CD4-positive, alpha-beta T cell treated with Interferon alpha-2 for 1 hour (primary cell): ENCODE measurements at places on chromosomes 6 and 20.

- DNase-seq, result no peak
Observed at GRCh38 chr20:54172532-54172855, 1.3 kb downstream of the CYP24A1 start.

DNA sequence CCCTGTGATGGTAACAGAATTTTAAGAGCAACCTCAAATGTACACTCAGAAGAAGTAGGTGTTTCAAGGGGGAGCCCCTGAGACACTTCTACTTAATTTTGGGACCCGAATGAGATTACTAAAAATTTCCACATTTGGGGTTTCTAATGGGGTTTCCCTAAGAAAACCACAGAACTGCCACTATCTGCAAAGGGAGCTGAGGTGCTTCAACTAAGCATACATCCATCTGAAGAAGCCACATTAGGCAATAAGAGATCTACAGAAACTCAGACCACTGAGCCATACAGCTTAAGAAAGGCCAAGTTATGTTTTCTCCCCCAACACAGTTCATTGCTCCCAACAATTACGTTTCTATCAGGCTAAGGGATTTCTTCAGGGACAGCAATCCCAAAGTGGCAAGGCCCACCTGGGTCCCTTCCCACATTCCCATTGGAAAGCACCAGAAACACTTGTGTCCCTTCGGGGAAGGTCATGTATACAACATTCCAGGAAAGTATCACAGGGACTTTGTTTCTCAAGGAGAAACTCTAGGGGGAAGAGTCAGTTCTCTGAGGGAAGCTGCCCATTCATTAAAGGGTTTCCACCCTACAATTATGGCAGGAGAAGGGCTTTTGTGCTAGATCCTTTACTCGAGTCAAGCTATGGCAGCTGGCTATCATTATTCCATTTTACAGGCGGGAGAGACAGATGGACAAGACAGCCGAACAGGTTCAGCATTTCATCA, 5.0 kb downstream of the BCL2L1 start:
- DNase-seq, result no peak

GRCh38 chr6:2231438-2231837, 14.0 kb downstream of the GMDS start:
- no peak for DNase-seq

GRCh38 chr6:38861926-38862401, 146.9 kb downstream of the DNAH8 start:
- DNase-seq, result no peak

- no peak for DNase-seq
Observed at GRCh38 chr6:129605967-129606366, 104.0 kb downstream of the ARHGAP18 start.

DNA sequence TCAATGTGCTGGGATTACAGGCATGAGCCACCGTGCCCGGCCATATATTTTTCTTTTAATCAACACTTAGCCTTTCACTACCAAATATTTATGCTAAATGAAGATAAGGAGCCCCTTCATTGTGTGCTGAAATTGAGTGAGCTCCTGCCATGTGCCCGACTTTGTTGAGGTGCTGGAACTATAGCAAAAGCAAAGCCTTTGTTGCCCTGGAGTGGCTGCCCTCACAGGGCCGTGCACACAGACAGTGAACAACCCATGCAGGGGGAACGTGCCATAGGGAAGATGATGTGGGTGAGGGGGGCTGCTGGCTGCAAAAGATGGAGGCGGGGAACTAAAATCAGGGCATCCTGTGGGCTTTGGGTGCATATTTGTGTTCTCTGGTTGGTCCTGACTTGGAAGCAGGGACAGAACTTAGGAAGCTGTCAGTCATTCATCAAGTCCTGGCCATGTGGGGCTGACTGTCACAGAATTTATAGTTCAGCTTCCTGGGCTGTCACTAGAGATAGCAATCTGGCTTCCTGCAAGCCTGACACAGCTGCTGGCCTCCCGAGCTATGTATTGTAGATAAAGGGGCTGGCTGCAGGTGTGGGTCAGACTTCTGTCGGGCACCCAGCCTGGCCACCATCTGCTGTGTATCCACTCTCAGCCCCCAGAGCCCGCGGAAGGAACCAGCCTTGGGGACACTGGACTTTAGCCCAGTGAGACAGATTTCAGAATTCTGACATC, 56.8 kb upstream of the MPC1 start:
- no peak for DNase-seq

DNA sequence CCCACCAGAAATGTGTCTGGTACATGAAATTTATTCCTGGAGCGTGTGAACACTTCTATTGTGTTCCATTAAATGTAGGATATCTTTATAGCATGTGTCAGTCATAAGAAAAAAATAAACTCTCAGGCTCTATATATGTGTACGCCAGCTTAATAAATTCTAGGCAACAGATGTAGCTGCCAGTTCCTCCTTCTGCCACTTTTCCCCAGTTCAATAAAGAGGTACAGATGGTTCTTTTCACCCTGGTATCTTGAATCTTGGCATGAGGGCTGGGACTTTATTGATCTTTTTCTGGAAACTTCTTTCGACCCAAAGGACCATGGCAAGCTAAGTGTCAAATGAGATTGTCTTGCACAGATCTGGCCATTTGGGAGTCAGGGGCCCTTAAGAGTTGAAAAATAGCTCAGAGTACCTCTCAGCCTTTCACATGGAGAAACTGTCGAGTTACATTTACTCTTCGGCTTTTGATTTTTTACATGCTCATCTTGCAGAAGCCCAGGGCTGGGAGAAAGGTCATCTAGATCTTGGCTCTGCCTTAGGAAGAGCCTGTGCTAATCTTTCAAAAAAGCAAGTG, 240.9 kb downstream of the DOK5 start:
- DNase-seq, result no peak

GRCh38 chr6:52102405-52102804, 15.0 kb upstream of the PKHD1 start:
- no peak for DNase-seq

GRCh38 chr6:82251942-82252341, 4.4 kb upstream of the IBTK start:
- DNase-seq, result peak; percentile 50

DNA sequence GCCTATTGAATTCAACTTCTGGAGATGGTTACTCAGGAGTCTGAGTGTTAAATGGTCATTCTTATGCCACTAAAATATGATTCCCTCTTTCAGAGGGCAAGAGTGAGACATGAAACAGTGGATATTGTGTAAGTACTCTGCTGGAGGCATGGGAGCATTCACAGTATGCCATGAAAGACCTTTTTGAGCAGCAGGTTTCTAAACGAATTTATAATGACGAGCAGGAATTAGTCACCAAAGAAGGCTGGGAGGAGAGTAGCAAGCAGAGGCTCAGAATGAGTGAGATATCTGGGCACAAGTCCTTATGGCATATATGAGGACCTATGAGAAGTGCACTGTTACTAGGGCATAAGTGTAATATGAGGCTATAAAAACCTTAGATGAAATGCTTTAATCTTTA, 10.9 kb upstream of the MYB start:
- no peak for DNase-seq

DNA sequence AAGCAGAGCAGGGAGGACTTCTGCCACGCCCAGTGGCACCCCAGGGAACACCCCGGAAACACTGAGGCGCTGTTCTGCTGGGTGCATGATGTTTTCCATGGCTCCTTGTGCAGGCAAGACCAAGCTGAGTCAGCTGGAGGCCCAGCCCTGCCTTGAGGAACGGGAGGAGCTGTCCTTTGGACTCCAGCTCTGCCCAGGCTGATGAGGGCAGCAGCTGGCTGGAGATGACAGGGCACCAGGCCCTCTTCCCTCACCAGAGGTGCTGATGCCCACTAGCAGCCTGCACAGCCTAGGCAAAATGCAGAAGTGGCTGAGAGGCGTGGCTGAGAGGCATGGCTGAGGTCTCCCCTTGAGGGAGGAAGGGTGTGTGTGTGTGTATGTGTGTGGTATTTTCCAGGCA, 2.4 kb downstream of the C6orf132 start:
- no peak for DNase-seq

GRCh38 chr6:156021746-156022396, 566.2 kb upstream of the NOX3 start:
- DNase-seq, result no peak

GRCh38 chr6:144304223-144304848, 19.2 kb downstream of the UTRN start:
- DNase-seq, result no peak

DNA sequence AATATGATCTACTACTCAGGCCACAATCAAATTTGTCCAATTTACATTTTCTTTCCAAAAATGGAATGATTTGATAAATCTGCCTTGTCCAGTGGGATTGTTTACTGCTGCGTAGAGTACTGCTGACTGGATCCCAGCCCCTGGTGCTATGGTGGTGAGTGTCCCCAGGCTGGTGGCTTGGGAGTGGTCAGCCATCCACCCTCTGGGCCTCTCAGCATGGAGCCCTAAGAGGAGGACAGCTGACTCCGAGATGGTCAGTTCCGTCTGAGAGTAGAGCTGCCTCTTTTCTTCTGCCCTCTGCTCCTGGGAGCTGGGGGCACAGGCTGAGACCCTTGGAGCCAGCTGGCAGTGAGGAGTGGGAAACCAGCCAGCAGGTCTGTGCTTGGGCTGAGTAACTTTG, 22.7 kb downstream of the PRDM13 start:
- DNase-seq, result no peak

DNA sequence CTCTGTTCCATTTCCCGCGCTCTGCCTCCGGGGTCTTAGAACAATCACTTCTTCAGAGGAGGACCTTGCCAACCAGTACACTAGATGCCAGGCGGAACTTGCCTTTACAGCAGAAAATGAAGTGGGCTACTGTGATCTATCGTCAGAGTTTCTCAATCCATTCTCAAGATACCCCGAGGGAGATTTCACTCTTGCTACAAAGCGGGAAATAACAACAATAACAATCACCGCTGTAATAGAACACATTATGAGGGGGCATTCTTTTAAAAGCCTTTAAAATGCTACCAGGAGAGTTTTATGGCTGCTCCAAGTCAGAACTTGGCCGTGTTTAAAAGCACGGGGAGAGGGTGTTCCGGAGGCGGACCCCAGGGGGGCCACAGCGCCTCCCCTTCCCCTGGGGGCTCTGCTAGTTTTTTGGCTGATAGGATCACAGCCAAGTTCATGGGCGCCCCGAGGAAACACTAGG, 617.0 kb upstream of the AGPAT4 start:
- DNase-seq, result no peak

GRCh38 chr20:1817577-1818211, 77.5 kb upstream of the SIRPA start:
- no peak for DNase-seq

GRCh38 chr6:146775220-146775619, 176.4 kb downstream of the ADGB start:
- no peak for DNase-seq

DNA sequence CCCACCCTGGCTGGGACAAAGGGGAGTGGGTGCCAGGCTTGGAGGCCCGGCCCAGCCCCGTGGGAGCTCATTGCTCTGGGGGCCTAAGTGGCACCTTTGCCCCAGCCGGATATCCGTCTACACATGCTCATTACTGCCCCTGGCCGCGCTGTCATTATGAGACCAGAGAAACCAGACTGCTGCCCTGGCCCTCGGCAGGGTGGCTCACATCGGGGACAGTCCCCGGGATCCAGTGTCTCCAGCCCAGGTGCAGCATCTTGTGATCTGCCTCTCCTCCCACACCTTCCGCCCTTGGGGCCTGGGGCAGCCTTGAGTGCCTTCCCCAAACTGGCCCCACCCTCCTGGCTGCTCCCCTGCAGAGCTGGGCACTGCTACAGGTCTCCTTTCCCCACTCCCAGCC, 4.9 kb downstream of the SRMS start:
- peak; percentile 32 for DNase-seq

- DNase-seq, result peak; percentile 2
Observed at GRCh38 chr6:79702691-79703090, 71.6 kb downstream of the SH3BGRL2 start.

DNA sequence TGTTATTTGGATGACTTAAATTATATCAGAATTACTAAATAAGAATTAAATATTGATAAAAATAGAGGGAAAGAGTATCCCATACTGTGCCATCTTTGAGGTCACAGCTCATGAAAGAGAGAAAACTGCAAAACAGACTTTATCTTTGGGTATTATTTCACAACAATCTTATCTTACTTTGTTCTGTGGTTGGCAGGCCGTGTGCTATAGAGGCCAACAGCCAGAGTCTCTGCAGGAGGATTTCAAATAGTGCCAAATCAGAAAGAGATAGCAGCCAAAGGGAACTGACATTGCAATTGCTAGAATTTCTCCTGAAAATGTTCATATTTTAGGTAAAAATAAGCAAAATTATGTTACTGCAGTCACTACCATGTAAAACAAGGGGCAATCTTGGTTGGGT, 354.2 kb downstream of the GRIK2 start:
- DNase-seq, result no peak

DNA sequence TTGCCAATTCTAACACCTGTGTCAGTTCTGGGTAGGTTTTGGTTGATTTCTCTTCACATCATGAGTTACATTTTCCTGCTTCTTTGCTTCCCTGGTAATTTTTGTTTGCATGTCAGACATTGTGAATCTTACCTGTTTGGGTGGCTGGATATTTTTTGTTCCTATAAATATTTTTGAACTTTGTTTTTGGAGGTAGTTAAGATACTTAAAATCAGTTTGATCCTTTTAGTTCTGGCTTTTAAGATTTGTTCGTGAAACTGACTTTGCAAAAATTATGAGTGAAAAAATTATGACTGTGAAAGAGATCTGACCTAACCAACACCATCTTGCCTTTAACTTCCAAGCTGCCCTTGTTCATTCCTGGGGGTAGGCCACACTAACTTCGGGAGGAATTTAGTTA, 69.5 kb downstream of the BCAS1 start:
- DNase-seq, result no peak

DNA sequence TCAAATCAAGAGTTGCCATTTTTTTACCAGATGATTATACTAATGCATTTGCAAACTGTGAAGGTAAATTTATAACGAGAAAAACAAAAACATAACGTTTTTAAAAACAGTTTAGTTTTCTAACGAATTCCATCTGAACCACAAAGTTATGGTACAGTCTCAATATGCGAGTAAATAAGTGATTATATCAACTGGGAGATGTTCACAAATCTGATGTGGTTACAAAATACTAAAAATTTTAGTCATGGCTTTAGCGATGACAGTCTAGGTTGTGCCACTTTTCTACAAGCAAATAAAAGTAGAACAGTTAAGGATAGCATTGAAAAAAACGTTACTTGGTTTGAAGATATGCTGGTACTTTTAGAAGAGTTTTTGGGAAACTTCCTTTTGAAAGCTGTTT, 186.8 kb downstream of the FUT9 start:
- DNase-seq, result no peak

GRCh38 chr6:90083891-90084290, 189.6 kb downstream of the GJA10 start:
- DNase-seq, result peak; percentile 67
